ENCODE measurements at places on chromosomes 3 and 15. TPM values are rescaled to one million over a fixed set of nuclear protein-coding genes. Genes with fewer than 3 reads are reported as not detected.

ST3GAL6 gene
- 52.5 TPM for total RNA-seq

DLEC1 gene
- total RNA-seq, result 0.08 TPM

GRCh38 chr3:34793057-34793456 is 846.3 kb upstream of the ARPP21 start:
- H3K4me3 ChIP-seq, result no peak overlapping the region
- H3K4me1 ChIP-seq, result no peaks in the 10 kb centered on the region
- H3K27ac ChIP-seq, result no peak overlapping the region
- no peak for DNase-seq
- no peaks in the 10 kb centered on the region for H3K36me3 ChIP-seq
- H3K27me3 ChIP-seq, result no peaks in the 10 kb centered on the region

KNSTRN gene
- 9.0 TPM for total RNA-seq

GRCh38 chr15:62612771-62613170 is 429.8 kb upstream of the TPM1 start:
- peaks cover 32% of the 10 kb centered on the region for H3K4me1 ChIP-seq
- no peak overlapping the region for H3K4me3 ChIP-seq
- H3K27ac ChIP-seq, result no peak overlapping the region
- no peak for DNase-seq

- H3K27me3 ChIP-seq, result no peaks in the 10 kb centered on the region
- no peak overlapping the region for H3K4me3 ChIP-seq
- no peaks in the 10 kb centered on the region for H3K4me1 ChIP-seq
- H3K27ac ChIP-seq, result no peak overlapping the region
Observed at GRCh38 chr3:46997453-46998091, 18.1 kb downstream of the NBEAL2 start.

All from left ventricle myocardium inferior (tissue), 1 donor.